Amniotic epithelial cell (primary cell): ENCODE measurements at places on chromosomes 16 and 17.
A peak's percentile ranks its signal among the peaks of the same experiment; 100 is the strongest.

DNA sequence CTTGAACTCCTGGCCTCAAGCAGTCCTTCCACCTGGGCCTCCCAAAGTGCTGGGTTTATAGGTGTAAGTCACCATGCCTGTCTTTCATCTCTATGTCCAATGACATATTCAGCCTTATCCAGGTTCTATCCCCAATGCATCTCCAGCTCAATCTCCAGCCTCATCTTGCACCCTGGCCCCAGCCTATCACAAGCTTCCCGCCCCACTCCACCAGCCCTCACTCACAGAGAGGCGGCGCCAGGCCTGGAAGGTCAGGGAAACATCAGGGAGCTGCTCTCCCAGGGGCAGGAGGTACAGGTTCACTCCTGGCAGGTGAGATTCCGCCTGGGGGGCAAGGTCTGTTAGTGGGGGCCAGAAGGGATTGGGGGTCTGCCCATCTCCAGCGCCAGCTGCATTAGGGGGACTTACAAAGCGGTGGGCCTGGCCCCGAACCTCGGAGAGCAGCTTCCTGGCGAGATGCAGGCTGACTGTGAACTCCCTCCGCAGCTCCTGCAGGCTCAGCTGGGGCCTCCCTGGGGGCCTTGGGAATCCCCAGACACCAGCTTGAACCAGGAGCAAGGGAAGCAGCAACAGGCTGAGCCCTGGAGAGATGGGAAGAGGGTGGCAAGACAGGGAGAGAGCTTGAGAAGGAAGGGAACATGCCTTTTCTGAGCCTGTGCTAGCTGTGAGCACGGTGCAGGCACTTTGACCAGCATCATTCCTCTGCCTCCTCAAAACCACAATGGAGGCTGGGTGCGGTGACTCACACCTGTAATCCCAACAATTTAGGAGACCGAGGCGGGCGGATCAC, 3.0 kb downstream of the IL27 start:
- peak; percentile 10 for DNase-seq

GRCh38 chr17:16215002-16215272, 397 bp downstream of the NCOR1 start:
- DNase-seq = peak; percentile 25

DNA sequence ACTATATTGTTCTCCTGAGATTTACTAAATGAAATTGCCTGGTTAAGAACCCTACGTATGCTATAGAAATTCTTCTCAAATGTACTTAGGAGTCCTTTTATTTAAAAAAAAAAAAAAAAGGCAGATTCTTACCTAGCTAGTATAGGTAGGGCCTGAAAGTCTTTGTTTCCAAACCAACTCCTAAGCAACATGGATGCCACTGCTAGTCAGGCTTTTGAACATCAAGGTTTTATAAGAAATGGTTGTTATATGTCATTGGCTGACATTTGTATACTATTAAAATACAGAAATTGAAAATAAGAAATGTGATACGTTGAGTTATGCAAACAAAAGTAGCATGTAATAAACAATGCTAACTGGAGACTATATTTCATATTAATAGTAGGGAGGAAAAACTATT, 1.2 kb downstream of the EVI2A start:
- no peak for DNase-seq

DNA sequence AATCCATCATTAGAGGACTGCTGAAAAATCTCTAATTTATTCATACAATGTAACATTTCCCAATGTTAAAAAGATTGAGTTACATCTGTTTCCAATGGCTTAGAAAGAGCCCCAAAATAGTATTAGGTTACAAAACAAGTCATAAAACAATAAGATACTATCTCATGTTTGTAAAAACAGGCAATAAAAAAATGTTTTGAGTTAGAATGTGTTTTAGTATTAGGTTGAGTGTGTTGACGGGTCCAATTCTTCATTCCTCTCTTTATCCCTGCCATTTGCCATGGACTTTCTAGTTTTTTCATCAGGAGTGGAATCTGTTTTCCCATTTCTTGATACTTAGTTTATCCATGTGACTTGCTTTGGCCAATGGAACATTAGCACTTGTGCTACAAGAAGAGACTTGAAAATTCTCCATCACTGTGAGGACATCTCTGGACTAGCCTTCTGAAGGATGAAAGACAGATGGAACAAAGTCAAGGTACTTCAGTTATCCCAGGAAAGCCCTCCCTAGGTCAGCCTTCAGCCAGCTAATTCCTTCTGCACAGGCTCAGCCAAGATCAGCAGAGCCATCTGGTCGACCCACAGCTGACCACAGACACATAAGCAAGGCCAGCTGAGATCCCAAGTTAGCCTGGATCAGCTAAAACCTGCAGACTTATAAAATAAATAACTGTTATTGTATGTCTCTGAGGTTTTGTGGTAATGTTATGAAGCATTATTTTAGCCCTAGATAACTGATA, 83.3 kb downstream of the HS3ST3A1 start:
- peak; percentile 91 for DNase-seq

DNA sequence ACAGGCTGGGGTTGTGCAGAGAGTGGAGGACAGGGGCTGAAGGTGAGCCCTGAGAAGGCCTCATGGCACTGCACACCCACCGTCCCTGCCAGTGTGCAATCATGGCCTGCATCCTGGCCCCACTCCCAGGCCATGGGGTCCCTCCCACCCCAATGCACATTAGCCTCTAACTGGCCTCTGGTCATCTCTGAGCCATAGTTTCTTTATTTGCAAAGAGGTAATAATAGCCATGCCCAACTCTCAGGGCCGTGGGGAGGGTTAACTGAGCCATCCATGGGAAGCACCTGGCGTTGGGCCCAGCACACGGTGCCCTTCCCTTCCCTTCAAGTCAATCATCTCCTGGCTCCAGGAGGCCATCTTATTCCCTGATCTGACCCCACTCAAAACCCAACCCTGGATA, 10.8 kb upstream of the ITGA3 start:
- no peak for DNase-seq

DNA sequence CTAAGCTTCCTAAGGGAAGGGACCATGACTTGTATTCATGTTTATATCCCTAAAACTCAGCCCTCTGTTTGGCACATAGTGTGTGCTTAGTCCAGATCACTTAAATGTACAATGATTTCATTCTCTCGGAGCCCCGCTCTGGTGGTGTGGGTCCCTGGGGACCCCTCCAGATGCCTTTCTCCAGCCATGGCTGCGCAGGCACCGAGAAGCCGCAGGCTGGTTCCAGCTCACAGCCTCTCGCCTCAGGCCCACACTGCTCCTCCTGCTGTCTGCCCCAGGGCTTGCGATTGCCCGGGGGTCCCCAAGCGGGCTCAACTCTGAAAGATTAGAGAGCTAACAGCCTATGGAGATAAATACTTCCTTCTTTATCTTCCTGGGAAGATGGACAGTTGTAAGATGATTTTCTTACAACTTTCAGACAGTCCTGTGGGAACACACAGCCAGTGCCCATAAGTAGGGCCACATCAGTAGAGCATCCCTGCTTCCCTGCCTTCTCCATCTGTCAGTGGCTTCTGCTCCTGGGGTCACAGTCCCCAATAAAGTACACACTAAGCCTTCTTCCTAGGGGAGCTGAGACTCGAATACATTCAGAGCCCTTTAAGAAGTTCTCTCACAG, 66.2 kb downstream of the CENPV start:
- no peak for DNase-seq

DNA sequence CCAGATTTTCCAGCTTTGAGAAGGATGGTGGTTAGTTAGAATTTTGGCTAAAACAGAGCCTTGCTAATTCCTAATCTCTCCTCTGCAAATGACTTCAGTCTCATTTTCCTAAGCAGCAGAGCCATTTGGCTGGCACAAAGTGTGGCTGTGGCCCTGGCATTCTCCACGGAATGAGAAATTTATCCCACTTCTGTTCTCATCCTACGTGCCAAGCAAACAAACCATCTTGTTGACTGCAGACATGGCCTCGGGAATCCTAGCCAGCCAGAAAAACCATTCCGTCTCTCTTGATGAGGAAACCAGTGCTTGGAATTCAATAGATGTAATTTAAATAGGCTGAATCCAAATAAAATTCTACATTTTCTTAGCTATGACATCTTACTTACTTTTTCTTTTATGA, 34.1 kb upstream of the ELAC2 start:
- no peak for DNase-seq

DNA sequence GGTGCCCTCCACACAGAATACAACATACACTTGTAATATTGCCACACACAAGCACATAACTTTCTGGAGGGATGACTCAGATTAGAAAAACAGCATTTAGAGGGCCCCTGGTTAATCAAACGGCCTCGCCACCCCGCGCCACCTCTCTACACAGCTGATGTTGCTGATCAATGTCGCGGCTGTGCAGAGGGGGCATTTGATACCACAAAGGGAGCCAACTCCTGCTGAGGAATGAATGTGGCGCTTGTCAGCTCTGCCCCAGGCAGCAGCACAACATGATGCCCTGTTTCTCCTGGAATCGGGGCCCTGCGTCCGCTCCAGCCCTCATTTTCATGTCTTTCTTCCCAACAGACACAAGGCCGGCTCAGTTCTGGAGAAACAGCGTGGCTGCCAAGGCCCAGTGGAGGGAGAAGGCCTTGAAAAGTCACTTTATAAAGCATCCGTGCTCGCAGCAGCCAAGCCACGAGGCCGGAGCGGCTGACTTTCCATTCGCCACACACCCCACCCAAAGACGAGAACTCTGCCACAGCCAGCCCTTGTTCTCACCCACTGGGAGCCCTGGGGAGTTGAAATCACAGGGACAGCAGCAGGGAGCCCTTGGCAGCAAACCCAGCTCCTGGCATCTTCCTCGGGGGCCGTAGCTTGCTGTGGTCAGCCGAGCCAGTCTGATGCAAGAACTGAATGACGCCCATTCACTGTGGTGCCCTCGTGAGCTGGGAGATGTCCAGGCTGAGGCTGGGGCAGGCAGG, 65.6 kb downstream of the XYLT1 start:
- peak; percentile 59 for DNase-seq

DNA sequence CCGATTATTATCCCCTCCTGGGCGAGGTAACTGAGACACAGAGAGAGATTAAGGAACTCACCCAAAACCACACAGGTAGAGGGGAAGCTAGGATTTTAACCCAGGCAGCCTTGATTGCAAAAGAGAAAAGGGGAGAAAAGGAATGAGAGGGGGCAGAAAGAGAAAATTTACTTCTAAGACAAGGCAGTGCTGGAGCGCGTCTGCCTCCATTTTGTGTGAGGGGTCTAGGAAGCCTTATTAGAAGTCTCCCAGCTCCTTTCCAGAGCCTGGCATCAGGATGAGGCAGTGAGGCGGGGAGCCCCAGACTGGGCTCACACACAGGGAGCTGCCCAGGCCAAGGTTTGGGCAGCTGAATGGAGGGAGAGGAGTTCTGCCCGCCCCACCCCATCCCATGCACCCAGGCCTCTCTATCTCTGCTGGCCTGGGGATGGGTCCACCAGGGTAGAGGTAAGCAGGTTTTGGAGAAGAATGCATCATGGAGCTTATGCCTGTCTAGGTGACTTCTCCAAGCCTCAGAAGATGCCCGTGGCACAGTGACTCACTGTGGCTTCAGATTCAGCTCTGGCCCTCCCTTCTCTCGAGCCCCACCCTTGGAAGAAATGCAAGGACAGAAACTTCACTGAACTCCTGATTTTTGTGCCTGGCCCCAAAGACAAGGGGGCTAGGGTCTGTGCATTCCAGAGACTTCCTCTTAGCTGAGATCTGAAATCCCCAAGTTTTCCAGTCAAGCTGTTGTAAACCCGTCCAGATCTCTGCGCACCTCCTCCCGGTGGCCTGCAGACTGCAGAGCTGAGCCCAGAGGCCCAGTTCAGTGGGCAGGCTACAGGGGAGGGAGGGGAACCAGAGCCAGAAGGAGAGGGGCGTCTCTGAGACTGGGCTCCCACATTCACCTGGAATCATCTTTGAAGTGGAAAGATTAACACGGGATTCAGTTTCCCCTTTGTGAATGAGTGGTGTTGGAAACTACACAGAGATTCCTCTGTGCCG, 95.1 kb upstream of the CDH5 start:
- no peak for DNase-seq

GRCh38 chr16:18062713-18063112, 273.8 kb downstream of the NPIPA8 start:
- DNase-seq = no peak

DNA sequence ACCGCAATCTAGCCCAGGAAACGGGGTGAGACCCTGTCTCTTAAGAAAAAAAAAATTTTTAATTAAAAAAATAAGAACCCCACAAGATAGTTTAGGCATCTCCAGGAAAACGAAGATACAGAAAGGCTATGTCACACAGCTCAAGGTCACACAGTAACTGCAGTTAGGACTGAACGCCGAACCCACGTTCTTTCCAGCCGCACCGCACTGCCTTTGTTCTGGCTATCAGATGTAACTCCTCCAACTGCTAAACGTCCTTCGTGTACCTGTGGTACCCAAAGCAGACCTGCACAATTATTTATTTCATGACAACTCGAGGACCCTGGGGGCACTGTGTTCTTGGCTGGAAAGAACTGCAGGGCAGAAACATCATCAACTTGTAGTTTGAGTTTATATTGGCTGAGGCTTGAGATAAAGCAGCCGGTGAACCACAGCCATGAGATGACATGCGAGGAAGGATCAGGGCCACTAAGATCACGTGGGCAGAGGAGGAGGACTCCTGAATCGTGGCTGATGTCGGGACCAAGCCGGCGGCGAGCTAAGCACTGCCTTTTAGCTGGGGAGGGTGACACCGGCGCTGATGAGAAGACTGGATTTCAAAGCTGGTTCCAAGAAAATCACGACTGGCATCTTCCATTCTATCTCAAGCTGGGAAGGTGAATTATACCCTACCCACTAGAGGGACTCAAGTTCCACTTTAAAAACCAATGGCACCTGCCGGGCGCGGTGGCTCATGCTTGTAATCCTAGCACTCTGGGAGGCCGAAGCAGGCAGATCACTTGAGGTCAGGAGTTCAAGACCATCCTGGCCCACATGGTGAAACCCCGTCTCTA, 20.7 kb upstream of the MNT start:
- DNase-seq = no peak

- DNase-seq = no peak
Measured at GRCh38 chr17:28363776-28364650, 986 bp downstream of the SEBOX start.

- DNase-seq = no peak
Measured at GRCh38 chr16:17972460-17972943, 364.0 kb downstream of the NPIPA8 start.

- DNase-seq = peak; percentile 74
Measured at GRCh38 chr17:36463916-36464764, 22.3 kb upstream of the ZNHIT3 start.

- peak; percentile 32 for DNase-seq
Measured at GRCh38 chr16:24539850-24540601, 660 bp downstream of the RBBP6 start.

- no peak for DNase-seq
Measured at GRCh38 chr17:76265624-76266243, 586 bp downstream of the UBALD2 start.

GRCh38 chr16:85327731-85328675, 215.7 kb upstream of the CIBAR2 start:
- peak; percentile 40 for DNase-seq

- no peak for DNase-seq
Measured at GRCh38 chr16:65457084-65457483, 335.2 kb upstream of the CDH11 start.

- DNase-seq = no peak
Measured at GRCh38 chr17:47286198-47286914, 32.7 kb downstream of the ITGB3 start.

GRCh38 chr16:12311877-12312276, 335.3 kb downstream of the SNX29 start:
- DNase-seq = peak; percentile 11

- no peak for DNase-seq
Measured at GRCh38 chr16:85473909-85474620, 139.1 kb upstream of the GSE1 start.
